Frontal cortex (tissue), 4 donors: ENCODE measurements at places on chromosomes 5 and 9.

GRCh38 chr9:108087781-108088180, 598.2 kb upstream of the KLF4 start:
- no peak for DNase-seq

- DNase-seq = no peak
Measured at GRCh38 chr5:68883436-68883835, 210.4 kb upstream of the SLC30A5 start.

DNA sequence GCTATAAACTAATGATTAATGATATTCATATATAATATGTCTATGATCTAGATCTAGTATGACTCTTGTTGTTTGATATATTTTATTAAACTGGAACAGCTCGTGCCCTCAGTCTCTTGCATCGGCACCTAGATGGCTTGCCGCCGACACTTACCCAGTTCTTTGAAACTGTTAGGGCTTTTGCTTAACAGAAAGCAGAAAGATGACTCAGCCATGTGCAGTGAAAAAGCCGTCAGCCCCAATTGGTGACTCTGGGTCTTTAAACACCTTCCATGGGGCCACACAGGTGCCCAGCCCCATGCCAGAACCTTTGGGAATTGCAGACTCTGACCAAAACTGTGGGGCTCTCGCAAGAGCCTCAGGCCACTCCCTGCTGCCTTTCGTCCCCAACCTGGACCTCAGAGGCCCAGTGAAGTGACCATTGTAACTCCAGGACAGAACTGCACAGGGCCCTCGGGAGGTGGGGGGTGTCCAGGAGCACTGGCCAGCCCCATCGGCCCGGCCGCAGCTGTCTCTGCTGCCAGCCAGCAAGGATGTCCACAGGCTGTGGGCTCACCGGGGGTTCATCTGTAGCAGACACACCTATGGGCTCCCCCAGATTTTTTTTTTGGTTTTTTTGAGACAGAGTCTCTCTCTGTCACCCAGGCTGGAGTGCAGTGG, 7.8 kb downstream of the LCN10 start:
- DNase-seq = no peak

DNA sequence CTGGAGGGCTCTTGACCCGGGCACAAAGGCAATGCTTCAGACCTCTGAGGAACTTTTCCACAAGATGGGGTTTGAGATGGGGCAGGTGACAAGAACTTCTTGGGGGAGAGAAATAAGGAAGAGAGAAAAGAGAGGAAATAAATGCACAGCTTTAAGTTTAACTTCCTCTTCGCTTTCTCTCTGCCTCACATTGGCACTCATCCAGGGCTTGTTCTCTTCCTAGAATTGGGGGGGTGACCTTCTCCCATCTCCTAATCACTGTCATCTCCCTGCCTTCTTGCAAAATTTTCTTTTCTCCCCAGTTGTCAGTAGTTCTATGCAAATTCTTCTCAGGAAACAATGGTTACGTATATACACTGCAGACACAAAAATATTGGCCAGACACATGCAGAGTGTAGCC, 19.1 kb upstream of the ADCY2 start:
- DNase-seq = no peak
